Bronchus fibroblast of lung (primary cell): ENCODE measurements at places on chromosomes 5 and 9. TPM values are rescaled to one million over a fixed set of nuclear protein-coding genes. Genes with fewer than 3 reads are reported as not detected.

The C5orf34 gene
- total RNA-seq: 7.6 and 7.7 TPM in 2 replicates

The CTXN3 gene
- total RNA-seq: not detected in 2 replicates

The LURAP1L gene
- total RNA-seq: 12.8 and 14.6 TPM in 2 replicates

The TSSK1B gene
- total RNA-seq: not detected in 2 replicates

The SYK gene
- under 0.01 TPM in 1 of 2 replicates, not detected in the other for total RNA-seq

The PDCD1LG2 gene
- total RNA-seq: 3.0 and 4.9 TPM in 2 replicates

The CDH6 gene
- total RNA-seq: 0.30 and 0.34 TPM in 2 replicates

The NXNL2 gene
- 1.5 and 1.8 TPM in 2 replicates for total RNA-seq

The COL15A1 gene
- 2.2 and 2.4 TPM in 2 replicates for total RNA-seq

The TCF7 gene
- total RNA-seq: 2.7 and 4.3 TPM in 2 replicates

The CBY3 gene
- not detected in 2 replicates for total RNA-seq

The F2R gene
- total RNA-seq: 91.6 and 99.5 TPM in 2 replicates

The FANCG gene
- 47.9 and 48.5 TPM in 2 replicates for total RNA-seq

The SHC3 gene
- total RNA-seq: 3.9 and 6.9 TPM in 2 replicates

The PCSK1 gene
- total RNA-seq: under 0.01 TPM in 1 of 2 replicates, not detected in the other

The SNCB gene
- 0.34 TPM in 1 of 2 replicates, not detected in the other for total RNA-seq

The HAPLN1 gene
- total RNA-seq: 0.67 and 2.7 TPM in 2 replicates

The PKD2L2 gene
- total RNA-seq: not detected in 2 replicates

The EIF4EBP3 gene
- total RNA-seq: 1.7 and 3.9 TPM in 2 replicates

The IFNK gene
- total RNA-seq: not detected in 2 replicates

The FGF10 gene
- 1.0 TPM in 2 replicates for total RNA-seq

The ADGRD2 gene
- total RNA-seq: not detected in 2 replicates

The TAF11L14 gene
- not detected in 2 replicates for total RNA-seq

The PPP2R2B gene
- under 0.01 and 0.17 TPM in 2 replicates for total RNA-seq

The SERF1A gene
- total RNA-seq: 1.5 and 5.2 TPM in 2 replicates

The PCDHGB2 gene
- total RNA-seq: 0.50 and 0.59 TPM in 2 replicates

The FBXO38 gene
- 18.2 and 21.1 TPM in 2 replicates for total RNA-seq

The GRM6 gene
- not detected in 2 replicates for total RNA-seq

The NCS1 gene
- 32.1 and 32.4 TPM in 2 replicates for total RNA-seq

The ALDOB gene
- not detected in 2 replicates for total RNA-seq

The WDR70 gene
- 14.1 and 15.5 TPM in 2 replicates for total RNA-seq

The CAMK2A gene
- total RNA-seq: 0.45 TPM in 1 of 2 replicates, not detected in the other

The ZNF454 gene
- 0.84 and 1.2 TPM in 2 replicates for total RNA-seq

The SPINK4 gene
- total RNA-seq: not detected in 2 replicates

The NSG2 gene
- total RNA-seq: not detected in 2 replicates

The LVRN gene
- under 0.01 TPM in 2 replicates for total RNA-seq

The INSL6 gene
- total RNA-seq: not detected in 2 replicates

The OMD gene
- total RNA-seq: not detected in 2 replicates

The ADGRV1 gene
- total RNA-seq: 0.17 TPM in 1 of 2 replicates, not detected in the other

The TMEM215 gene
- total RNA-seq: not detected in 2 replicates

The TOPORS gene
- total RNA-seq: 9.1 and 10.9 TPM in 2 replicates

The UNC13B gene
- total RNA-seq: 11.1 and 11.3 TPM in 2 replicates

The LAMC3 gene
- 0.74 and 1.0 TPM in 2 replicates for total RNA-seq

The SLC4A9 gene
- total RNA-seq: not detected in 2 replicates

The PDLIM4 gene
- 59.6 and 71.6 TPM in 2 replicates for total RNA-seq

The PCDHB13 gene
- total RNA-seq: under 0.01 TPM in 2 replicates

The DIAPH1 gene
- 32.7 and 36.8 TPM in 2 replicates for total RNA-seq

The DAB2 gene
- 44.7 and 54.3 TPM in 2 replicates for total RNA-seq

The PCDHA1 gene
- total RNA-seq: not detected in 2 replicates

The OLFM1 gene
- total RNA-seq: 0.17 TPM in 1 of 2 replicates, not detected in the other

The TMEM232 gene
- total RNA-seq: 0.45 and 2.2 TPM in 2 replicates

The PCDHGB3 gene
- total RNA-seq: 0.45 and 0.50 TPM in 2 replicates

The CACFD1 gene
- 3.4 and 3.5 TPM in 2 replicates for total RNA-seq

The PRELID2 gene
- total RNA-seq: 10.9 and 11.9 TPM in 2 replicates

The DNAJB5 gene
- total RNA-seq: 11.1 and 12.9 TPM in 2 replicates
